ENCODE measurements at places on chromosomes 1 and 21.

GRCh38 chr1:54879872-54880271 lies 7.1 kb downstream of the DHCR24 start:
- DNase-seq: no peak

GRCh38 chr1:48102766-48103165 lies 105.6 kb upstream of the TRABD2B start:
- DNase-seq: no peak

GRCh38 chr1:233440951-233441401 lies 113.5 kb downstream of the MAP3K21 start:
- DNase-seq: no peak

GRCh38 chr1:89878256-89878655 lies 57.4 kb downstream of the LRRC8D start:
- DNase-seq: no peak

DNA sequence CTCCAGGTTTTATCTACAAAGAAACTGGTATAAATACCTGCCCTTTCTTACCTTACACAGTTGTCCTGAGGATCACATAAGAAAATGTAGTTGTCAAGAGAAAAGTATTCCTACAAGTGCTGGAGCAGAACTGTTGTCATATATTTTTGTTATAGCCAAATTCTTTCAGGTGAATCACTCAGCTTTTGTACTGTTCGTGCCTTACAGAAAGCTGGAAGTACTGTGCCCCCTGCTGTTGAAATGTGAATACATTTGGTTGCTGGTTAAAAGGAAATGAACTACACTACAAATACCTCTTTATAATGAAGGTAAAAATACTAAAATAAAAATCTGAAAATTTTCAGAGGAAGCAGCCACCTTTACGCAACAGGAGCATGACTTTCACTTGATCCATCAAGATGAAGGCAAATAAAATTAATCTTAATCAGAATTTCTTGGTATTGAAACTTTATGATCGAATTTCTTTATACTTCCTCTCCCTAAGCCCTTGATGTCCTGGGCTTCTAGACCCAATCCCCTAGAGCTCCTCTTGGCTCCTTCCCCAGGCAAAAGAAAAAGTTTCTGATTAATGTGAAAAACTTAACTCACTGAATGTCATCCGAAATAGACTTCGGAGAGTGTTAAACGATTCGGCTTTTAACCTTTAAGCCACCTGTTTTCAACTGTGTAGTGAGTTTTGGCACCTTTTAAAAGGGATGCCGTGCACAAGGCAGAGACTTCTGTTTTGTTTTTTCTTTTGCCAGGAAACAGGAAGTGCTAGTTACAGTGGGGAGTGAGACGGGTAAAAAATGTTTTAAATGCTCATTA lies 12.5 kb downstream of the CHML start:
- DNase-seq: no peak

DNA sequence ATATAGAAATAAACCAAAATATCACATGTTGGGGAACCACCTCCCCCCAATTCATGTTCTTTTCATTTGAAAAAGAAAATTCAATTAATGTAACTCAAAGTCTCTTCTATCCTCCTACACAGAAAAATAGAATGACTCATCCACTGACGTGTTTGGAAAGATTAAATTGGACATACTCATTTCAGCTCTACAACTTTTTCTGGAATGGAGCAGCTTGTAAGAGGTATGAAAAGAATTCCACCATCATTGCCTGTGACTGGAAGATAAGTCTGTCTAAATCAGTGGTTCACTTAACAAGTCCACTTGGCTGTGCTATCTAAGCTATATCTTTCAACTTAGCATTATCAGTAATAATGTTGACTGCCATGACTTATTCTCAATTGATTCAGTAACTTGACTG lies 702.3 kb downstream of the BRINP3 start:
- no peak for DNase-seq

DNA sequence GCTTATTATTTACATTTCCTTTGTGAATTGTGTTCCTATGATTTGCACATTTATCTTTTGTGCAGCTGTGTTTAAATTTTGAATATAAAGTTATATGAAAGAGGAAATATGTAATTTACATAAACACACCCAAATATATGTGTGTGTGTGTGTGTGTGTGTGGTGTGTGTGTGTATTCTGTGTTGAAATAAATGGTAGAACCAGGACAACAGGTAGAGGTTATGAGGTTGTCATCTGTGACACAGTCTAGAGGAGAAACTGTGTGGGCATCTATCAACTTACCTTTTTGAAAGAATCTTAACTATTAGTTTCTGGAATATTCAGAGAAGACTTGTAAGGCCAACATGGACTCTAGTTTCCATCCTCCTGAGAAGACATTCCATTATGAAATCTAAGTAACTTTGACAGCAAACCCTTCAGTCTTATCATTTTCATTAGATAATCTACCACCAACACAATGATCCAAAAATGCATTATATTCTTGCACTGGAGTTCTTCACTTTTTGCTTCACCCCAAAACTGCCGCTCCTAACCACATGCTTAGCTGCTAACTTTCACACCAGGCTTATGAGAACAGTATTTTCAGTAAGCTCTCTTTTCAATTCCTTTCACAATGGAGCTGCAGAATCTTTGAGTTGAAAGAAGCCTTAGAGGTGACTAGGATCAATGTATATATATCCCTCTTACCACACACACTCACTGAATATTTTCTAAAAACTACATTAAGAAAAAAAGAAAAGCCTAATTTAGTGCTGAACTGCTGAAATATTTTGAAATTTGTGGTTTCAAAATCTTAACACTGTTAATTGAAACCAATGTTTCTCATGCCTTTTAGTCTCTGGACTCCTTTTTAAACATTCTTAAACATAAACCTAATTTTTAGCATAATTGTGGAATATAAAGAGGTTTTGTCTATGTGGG lies 21.8 kb downstream of the PTPRC start:
- no peak for DNase-seq

DNA sequence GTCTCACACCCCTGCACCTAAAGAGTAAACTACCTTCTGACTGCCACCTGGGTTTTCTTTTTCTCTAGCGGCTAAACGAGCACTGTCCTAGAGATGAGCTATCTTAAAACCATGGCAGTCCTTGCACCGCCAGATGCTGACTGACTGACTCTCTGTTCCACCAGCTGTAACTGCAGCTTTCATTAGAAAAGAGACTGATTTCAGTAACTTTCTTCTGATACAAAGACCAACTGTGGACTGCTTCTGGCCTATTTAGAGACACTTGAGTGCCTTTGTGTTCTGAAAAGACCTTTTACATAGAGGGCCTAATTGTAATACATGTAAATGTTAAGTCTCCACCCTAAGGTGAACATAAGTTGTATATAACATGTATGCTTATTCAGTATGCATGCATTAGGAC lies 152.5 kb downstream of the DISC1 start:
- no peak for DNase-seq

DNA sequence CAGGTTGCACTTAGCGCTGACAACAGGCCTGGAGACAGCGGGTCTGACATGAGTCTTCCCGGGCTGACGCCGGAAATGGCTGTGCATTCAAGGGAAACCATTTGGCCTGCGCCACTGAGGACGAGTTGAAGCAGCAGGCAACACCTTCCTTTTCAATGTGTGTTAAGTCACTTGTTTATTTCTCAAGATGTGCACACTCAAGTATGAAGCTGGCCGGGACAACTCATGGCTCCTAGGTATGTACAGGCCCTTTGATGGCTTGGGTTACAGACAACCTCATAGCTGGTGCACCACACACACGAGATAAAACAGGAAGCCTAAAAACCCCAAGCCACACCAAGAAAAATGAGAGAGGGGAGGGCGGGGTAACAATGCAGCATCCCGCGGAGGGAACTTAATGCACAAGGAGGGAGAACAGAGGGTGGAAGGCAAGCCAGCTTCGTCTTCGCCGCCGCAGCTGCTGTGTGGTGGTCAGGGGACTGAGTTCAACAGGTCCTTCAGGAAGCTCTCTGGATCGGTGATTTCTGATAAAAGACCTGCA lies 118.0 kb upstream of the IFFO2 start:
- DNase-seq: no peak

- DNase-seq: no peak
Observed at GRCh38 chr21:32515874-32516273, 69.4 kb downstream of the TCP10L start.

DNA sequence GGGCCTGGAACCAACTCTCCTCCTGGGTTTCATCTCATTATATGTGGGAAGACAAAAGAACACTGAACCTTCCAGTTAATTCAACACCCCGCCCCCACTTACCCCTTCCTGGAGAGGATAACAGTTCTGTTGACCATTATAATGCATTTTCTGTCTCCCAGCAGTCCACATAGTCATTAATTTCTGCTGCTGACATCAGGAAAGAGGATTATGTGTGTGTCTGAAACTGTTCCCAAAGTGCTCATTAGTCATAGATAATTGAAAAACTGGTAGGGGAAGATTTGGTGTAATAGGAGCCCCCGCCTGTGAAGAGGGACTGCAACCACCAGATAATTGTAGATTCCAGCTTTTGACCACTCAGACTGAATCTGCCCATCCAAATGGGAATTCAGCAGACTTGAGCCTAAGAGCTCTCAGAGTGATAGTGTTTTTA lies 208.7 kb downstream of the FGGY start:
- no peak for DNase-seq

GRCh38 chr1:236608930-236609726 lies 4.8 kb upstream of the HEATR1 start:
- DNase-seq: no peak

DNA sequence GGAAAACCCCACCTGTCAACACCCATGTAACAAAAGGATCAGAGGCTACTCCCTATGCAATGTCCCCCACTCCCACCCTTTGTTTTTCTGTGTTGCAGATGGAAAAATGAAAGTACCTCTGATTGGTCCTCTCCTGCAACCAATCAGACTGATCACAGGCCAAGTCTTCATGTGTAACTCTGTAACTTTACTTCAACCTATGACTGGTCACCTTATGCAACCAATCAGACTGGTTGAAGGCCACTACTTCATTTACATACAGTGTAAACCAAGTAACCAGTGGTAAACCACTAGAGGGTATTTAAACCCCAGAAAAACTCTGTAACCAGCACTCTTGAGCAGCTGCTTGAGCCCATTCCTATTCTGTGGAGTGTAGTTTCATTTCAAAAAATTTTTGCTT lies 266.3 kb upstream of the OLFM3 start:
- no peak for DNase-seq

GRCh38 chr21:26469789-26470188 lies 103.3 kb downstream of the CYYR1 start:
- DNase-seq: no peak

DNA sequence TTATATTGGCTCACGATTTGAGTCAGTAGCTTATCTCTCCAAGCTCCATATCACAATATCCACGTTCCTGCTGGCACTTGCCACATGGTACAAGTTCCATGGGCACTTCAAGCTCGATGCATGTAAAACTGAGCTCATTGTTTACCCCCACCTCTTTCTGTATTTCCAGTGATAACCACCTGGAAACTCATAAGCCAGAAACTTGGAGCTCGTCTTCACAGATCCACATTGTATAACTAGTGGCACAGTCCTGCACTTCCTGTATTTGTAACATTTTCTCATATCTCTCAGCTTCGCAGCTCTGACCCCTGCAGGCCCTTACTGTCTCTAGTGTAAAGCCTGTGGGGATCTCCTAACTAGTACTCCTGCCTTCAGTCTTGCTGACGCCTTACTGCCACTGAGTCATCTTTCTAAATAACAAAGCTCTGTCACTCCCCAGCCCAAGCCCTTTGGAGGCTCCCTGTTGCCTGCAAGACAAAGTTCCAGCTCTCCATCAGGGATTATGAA lies 6.5 kb upstream of the C2CD4D start:
- no peak for DNase-seq

DNA sequence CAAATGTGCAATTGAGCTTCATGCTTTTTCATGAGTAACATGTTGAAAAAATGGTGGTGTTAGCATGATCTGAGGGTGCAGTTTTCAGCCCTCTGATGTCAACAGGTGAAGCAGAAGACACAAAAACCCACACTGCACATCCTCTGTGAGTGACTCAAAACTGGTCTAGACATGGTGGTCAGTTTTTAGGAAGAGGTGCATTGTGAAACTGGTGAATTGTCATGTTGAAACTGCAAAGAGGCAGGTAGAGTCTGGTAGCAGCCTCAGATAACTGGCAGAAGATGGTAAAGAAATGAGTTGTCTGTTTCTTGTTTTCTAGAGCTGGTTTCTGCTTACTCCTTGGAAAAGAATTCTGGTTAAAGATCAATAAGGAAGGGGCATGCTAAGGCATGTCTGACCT lies 97.3 kb upstream of the HMCN1 start:
- DNase-seq: peak; percentile 40

GRCh38 chr1:115314092-115314491 lies 24.0 kb downstream of the NGF start:
- DNase-seq: no peak

GRCh38 chr1:162265983-162266382 lies 110.7 kb downstream of the SPATA46 start:
- DNase-seq: no peak

GRCh38 chr1:41853907-41854306 lies 64.8 kb downstream of the HIVEP3 start:
- DNase-seq: no peak

GRCh38 chr1:48617252-48617651 lies 145.2 kb upstream of the SPATA6 start:
- no peak for DNase-seq

- no peak for DNase-seq
Observed at GRCh38 chr1:59219916-59220315, 77.0 kb upstream of the FGGY start.

- no peak for DNase-seq
Observed at GRCh38 chr1:72227667-72228066, 54.7 kb downstream of the NEGR1 start.

DNA sequence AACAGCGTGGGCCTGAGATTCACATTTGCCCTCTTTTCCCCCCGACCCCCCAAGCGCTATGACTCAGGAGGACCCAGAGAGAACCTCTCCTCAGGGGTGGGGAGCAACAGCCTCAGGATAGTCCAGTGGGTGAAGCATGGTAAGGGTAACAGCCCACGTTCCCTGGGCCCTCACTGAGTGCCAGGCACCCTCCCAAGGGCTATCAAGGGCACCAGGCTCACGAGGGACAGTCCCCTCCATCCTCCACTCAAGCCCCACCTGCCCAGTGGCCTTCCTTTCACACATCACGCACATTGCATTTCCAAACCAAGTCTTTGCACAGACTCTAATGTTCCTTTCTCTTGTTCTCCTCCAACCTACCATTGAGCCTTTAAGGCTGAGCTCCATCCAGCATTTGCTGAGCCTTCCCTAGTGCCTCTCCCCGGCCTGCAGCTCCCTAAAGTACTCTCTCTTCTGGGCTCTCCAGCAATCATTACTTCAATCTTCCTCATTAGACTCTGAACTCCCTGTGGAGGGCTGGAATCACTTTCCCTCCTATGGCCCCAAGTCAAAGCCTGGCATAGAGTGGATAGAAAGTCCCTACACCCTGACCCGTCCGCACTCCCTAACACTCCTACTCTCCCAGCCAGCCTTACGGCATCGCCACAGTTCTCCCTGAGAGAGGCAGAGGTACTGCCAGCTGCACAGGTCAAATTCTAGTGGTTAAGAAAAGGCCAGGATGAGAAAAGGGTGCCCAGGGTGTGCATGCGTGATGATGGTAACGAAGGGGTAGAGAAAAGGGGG lies 1.0 kb downstream of the AKR7A2 start:
- DNase-seq: no peak

GRCh38 chr1:8382051-8382505 lies 64.2 kb downstream of the SLC45A1 start:
- DNase-seq: no peak

- DNase-seq: no peak
Observed at GRCh38 chr1:203072002-203072602, 13.7 kb downstream of the MYOG start.

GRCh38 chr1:177287270-177287669 lies 116.5 kb downstream of the BRINP2 start:
- DNase-seq: no peak

- DNase-seq: no peak
Observed at GRCh38 chr1:111553196-111553595, 49.8 kb upstream of the ADORA3 start.
